ENCODE measurements at places on chromosomes 11 and 22.

DNA sequence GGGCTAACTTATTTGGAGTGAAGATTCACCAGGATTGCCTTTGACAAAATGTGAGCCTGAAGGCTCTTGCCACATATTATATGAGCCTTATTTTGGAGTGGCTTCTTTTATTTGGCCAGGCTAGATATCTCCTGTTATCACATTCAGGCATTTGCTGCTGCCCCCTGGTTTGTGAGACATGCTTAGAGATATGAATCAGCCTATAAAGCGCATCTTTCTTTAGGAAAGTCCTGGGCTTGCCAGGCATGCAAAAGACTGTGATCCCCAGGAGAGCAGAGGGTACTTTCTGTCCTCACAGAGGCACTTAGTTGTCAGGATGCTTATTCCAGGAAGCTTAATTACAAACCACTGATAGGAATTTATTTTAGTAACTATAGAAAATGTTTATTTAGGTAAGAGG is 333.3 kb downstream of the FAT3 start:
- DNase-seq = no peak

DNA sequence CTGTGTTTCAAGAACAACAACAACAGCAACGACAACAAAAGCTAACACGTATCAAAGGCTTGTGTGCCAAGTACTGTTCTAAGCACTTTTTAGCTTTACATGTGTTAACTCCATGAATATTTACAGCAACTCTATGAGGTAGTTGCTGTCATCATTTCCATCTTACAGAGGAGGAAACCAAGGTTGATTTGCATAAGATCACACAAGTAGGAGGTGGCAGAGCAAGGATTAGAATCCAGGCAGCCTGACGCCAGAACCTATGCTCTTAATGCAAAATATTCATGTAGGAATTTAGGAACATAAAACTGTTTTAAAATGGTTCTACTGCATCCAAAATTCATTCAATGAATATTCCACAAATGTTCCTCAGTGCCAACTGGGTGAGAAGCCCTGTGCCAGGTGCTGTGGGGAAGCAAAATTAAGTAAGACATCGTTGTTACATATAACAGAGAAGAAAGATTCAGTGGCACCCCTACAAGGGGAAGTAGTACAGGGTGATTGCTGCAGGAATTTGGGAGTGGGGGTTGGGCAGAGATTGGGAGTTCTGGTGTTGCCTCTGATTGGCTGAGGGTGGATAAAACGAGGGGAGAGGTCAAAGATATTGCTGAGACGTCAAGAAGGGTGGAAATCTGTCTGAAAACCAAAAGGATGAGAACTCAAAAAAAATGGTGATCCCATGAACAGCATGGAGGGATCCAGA is 86.1 kb upstream of the ARHGAP20 start:
- no peak for DNase-seq

DNA sequence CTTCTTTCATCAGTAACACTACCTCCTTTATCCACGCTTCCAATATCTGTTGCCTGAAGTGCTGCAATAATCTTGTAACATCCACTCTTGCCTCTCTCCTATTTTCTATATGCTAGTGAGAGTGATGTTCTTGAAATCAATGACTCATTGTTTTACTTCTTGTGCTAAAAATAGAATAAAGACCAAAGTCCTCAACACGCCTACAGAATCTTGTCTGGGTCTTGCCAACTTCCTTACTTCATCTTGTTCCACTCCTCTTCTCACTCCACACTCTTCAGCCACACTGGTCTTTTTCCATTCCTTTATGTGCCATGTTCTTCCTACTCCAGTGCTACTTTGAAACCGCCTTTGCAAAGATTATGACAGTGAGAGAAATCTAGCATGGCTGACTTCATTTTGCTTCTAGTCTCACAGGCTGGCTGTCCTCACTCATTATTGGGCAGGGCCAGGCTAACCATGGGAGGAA is 136.4 kb downstream of the CCDC81 start:
- no peak for DNase-seq

GRCh38 chr11:27388001-27388400 is 25.0 kb upstream of the CCDC34 start:
- no peak for DNase-seq

DNA sequence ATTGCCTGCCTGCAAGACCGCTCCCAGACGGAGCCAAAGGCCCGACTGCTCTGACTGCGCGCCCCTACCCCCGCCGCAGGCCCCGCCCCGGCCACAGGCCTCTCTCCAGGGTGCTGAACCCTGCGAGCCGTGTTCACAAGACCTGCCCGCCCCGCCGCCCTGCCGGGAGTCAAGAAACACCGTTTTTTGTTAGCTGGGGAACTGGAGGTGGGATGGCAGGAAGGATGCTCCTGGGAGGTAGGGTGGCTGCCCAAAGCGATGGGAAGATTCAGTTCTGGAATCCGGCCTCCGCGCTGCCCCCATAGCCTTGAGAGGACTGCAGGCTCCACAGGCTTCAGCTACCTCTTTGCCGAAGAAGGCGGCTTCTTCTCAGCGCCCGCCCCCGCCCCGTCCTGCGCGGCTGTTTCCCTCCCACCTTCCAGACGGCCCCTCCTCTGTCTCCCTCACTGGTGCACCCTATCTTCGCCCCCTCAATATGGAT is 2.7 kb upstream of the PDE2A start:
- DNase-seq = peak; percentile 76

- no peak for DNase-seq
Observed at GRCh38 chr11:23866641-23867040, 630.2 kb upstream of the LUZP2 start.

DNA sequence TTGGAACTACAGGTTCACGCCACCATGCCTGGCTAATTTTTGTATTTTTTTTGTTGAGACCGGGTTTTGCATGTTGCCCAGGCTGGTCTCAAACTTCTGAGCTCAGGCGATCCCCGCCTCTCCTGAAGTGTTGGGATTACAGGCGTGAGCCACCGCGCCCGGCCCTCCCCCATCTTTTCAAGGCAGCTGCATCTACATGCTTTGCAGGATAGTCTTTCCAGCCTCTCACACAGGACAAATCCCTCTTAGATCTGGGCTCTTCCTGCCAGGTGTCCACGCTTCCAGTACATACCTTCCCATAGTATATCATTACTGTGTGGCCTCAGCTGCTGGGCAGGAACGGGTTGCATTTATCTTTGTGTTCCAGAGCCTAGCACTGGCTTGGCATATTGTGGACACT is 49.7 kb downstream of the C11orf96 start:
- no peak for DNase-seq

Data from trophoblast cell (in vitro differentiated cells and primary cell).